Heart right ventricle (tissue), 16 donors: ENCODE measurements at places on chromosomes 5 and 9. TPM values are rescaled to one million over a fixed set of nuclear protein-coding genes. Genes with fewer than 3 reads are reported as not detected.

- no peaks in the 10 kb centered on the region for H3K36me3 ChIP-seq
- no peak overlapping the region for H3K27ac ChIP-seq
- no peaks in the 10 kb centered on the region for H3K4me1 ChIP-seq
- no peaks in the 10 kb centered on the region for H3K27me3 ChIP-seq
Measured at GRCh38 chr5:107424491-107424890, 246.2 kb downstream of the EFNA5 start.

GRCh38 chr5:166329149-166329800, 1962.2 kb upstream of the WWC1 start:
- no peak overlapping the region for H3K4me3 ChIP-seq
- H3K4me1 ChIP-seq = no peaks in the 10 kb centered on the region
- DNase-seq = no peak
- no peaks in the 10 kb centered on the region for H3K27me3 ChIP-seq
- no peak overlapping the region for H3K27ac ChIP-seq
- no peaks in the 10 kb centered on the region for H3K36me3 ChIP-seq

The MLANA gene
- not detected for total RNA-seq

The CLIC3 gene
- total RNA-seq = 3.0 TPM

The EQTN gene
- not detected for total RNA-seq

The CD74 gene
- 2,270 TPM for total RNA-seq
